Activated naive CD4-positive, alpha-beta T cell (primary cell): ENCODE measurements at places on chromosomes 6 and 20.
A peak's percentile ranks its signal among the peaks of the same experiment; 100 is the strongest.

DNA sequence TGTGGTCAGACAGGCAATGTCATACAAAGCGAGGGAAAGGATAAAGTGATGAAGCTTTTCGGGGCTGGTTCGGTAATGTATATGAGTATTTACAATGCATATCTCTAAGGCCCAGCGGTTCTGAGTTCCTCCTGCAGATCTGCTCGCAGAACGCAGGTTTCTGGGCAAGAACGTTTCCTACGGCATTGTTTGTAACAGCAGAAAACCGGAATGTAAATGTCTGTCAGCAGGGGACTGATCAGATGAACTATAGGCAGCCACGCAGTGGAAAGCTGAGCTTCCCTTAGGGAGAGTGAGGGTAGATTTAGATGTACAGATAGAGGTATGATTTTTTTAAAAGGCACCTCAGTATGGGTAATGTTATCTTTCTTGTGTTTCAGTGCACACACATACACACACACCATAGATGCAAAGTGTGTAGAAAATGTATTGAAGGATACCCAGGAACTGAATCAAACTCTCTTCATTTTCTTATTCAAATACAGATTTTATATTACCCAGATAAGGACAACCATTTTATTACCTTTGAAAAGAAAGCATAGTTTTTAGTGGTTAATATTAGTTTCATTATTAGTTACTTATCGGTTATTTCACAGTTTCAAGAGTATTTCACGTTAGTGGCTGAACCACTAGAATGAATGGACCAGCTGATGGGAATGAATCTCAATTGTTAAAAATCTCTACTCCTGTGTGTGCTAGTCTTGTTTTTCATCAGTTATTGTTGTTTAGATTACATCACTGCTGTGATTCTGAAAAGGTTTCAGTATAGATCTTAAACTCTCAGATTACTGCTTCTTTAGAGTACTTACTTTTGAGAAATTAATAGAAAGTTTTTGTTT, 56.2 kb downstream of the SNX9 start:
- DNase-seq: no peak

GRCh38 chr6:142926494-142927270, 18.3 kb downstream of the HIVEP2 start:
- DNase-seq: peak; percentile 22

GRCh38 chr6:16336056-16336818, 97.8 kb downstream of the GMPR start:
- no peak for DNase-seq

DNA sequence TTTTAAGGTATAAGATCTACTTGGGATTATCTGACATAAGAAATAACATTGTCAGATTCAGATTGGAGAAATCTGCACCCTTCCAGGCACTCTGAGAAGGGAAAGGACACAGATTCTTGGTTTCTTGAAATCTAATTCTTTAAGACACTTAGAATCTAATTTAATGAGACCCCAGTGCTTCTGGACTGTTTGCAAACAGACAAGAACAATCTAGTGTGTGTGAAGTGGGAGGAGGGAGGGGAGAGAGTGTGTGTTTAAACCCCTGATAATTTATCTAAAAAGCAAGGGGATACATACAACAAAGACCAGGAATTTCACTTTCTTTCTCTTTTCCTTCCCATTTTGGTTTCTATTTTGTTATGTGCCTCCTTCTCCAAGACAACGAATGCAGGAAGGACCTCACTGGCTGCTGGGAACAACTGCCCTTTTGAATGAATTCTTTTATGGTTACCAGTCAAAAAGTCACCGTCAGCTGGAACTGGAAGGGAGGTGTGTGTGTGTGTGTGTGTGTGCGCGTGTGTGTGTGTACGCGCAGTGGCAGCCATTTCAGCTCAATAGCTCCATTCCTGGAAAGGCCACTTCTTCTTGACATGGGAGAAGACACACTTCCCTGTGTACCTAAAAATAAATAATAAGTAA, 129.4 kb downstream of the BCAS1 start:
- no peak for DNase-seq

GRCh38 chr20:57663241-57663640, 43.0 kb upstream of the ZBP1 start:
- DNase-seq: no peak
